ENCODE measurements at places on chromosomes 12 and 14.

- no peak for DNase-seq
Observed at GRCh38 chr12:45435945-45436710, 220.2 kb downstream of the ANO6 start.

GRCh38 chr12:104866291-104866690 is 91.8 kb downstream of the SLC41A2 start:
- DNase-seq, result no peak

DNA sequence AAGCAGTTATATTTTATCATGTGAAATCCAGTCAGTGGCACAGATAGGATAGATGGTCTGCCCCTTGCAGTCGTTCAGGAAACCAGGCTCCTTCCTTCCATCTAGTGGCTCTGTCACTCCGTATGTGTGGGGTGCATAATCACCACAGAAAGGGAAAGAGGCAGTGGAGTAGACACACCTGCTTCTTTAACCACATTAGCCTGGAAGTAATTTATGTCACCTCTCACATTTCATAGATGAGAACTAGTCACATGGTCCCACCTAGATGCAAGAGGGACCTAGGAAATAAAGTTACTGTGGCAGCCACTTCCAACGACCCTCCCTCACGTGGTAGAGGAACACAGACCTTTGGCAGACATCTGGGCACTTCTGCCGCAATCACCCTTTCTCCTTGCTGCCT is 14.2 kb upstream of the RNU6-8 start:
- DNase-seq, result no peak

- no peak for DNase-seq
Observed at GRCh38 chr12:68157380-68157779, 2.2 kb downstream of the IFNG start.

DNA sequence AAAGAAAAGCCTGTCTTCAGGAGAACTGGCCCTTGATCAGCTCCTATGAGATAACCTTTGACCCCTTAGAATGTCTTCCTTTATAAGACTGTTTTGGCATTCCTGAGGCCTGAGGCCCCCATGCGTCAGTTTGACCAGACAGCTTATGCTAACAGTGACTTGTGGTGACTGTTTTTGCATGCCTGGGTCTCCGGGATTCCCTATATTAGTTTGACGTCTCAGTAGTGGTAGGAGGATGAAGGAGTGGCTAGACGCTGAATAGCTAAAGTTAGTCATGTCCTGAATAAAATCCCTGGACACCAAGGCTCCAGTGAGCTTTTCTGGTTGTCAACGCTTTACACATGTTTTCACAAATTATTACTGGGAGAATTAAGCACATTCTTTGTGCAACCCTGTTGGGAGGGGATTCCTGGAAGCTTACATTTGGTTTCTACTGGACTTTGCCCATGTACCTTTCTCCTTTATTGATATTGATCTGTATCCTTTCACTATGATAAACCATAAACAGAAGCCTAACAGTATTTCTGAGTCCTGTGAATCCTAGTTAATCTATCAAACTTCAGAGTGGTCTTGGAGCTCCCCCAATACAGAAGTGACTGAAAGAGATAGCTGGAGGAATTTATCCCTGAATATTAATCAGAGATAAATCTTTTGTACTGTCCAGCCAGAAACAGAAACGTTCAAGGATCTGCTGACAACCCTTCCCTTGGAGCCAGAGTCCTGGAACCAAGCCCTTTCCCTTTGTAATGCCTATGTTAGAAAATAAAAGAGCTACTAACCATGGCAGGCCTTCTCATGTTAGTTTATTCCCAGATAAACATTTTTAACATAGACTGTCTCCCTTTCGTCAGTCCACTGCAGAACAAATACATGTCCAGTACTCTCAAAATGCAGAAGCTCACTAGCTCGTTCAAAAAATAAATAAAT is 479.2 kb downstream of the RPS29 start:
- DNase-seq, result no peak

GRCh38 chr12:55612646-55613045 is 24.0 kb upstream of the OR10P1 start:
- no peak for DNase-seq

DNA sequence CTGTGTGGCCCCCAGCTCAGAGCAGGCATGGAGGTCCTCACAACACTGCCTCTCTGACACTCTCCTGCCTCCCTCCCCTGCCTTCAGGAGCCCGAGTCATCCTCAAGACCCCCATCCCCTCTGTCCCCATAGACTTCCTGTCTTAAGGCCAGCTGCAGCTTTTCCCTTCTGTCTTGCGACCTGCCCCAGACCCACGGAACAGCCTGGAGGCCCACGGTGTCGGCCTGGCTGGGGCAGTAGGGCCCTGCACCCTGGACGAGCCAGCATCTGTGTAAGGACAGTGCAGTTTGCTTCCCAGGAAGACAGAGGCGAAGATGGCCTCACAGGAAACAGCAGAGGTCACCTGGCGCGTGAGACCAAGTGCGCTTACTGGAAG is 9.7 kb downstream of the TEDC1 start:
- DNase-seq, result no peak

DNA sequence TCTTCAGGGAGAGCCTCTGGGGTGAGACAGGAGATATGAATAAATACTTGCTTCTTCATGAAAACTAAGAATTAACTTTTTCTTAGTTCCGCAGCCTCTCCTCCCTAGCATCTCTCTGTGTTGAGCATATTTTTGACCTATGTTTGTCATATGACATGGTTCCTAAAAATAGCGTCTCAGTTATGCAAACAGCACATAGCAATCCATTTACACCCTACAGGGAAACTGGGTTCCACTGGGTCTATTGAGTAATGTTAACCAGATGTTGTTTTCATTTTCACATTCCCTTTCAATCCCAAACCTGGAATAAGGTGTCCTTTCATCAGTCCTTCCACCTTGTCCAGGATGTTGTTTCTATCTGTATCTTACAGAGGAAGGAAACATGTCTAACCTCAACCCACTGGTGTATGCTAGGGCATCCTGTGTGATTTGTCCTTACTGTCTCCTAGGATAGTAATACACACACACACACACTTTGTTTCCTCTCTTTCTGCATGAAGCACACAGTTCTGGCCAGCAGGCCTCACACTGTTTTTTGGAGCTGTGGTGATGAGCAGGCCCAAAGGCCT is 1543.5 kb downstream of the AACS start:
- DNase-seq, result no peak

- no peak for DNase-seq
Observed at GRCh38 chr14:103099081-103099732, 4.7 kb downstream of the EXOC3L4 start.

DNA sequence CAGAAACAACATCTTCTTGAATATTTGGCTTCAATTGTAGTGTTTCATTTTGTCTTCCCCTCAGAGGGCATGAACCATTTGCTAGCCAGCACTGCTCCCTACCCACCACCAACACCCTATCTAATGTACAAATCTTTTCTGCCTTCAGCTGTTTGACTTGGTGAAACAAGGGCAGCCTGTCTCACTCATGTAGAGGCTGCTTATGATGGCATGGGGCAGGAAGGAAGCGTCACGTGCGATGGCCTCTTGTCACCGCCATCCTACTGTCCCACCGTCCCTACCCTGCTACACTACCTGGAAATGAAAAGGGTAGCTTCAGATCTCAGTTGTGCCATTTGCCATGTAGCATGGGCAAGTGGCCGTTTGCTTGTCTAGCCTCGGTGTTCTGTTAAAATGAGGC is 29.9 kb upstream of the LRTM2 start:
- no peak for DNase-seq

GRCh38 chr14:55341781-55342180 is 69.8 kb downstream of the ATG14 start:
- DNase-seq, result no peak

GRCh38 chr12:3596703-3597415 is 105.9 kb downstream of the PRMT8 start:
- DNase-seq, result no peak

- no peak for DNase-seq
Observed at GRCh38 chr12:24724814-24725213, 224.1 kb downstream of the BCAT1 start.

- DNase-seq, result no peak
Observed at GRCh38 chr12:65668981-65669695, 155.1 kb upstream of the HMGA2 start.

DNA sequence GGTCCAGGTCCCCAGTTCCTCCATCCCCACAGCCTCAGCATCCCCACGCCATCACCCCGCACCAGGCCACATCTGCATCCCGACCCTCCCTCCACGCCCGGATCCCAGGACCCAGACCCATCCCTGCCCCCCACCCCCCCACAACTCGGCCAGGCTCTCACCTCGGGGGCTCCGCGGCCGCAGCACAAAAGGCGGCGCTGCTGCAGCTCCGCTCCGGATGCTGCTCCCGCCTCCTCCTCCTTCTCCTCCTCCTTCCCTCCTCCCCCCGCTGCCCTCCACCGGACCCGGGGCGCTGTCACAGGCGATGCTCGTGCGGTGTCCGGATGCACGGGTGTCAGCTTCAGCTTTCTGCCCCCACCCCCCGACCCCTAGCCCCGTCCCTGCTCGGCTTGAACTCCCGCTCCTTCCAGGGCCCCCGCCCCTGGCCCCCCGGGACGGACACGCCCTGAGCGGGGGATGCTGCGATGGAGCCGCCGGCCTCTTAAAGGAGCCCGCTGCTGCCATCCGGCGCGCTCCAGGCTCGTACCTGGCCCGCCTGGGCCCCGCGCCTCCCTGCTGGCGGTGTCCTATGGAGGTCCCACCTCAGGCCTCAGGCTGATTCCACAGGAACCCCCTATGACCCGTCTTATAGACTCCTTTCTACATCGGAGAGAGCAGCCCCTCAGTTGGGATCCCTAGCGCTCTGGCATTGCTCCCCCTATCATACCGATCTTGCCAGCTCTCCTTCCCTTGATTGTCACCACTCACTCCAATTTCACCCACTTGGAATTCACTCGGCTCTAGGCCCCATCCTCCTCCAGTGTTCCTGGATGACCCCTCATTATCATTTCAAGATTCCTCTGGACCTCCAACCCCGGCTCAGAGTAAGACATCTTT is at the start of gene MAP3K12:
Gene MAP3K12 (minus strand): TSS at position 193 of the 876 bp plus-strand sequence. CDS start 12,067 bp downstream, outside the sequence.
- peak; percentile 71 for DNase-seq

GRCh38 chr12:3342051-3342450 is 149.0 kb upstream of the PRMT8 start:
- DNase-seq, result no peak

DNA sequence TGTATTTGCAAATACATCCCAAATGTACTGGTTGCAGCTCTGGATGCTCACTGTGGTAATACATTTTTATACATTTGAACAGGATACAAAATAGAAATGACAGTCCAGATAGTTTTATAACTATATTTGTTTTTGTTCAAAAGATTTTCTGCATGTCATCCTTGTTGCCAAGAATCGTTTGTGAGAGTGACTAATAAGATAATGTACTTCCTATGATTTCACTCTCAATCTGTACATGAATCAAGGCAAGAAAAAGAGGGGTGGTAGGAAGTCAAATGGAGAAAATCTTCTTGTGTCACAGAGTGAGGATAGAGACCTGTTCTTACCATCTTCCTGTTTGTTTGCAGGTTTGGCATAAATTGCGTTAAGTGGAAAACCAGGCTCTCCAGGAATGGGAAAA is 13.9 kb downstream of the ARPC3 start:
- no peak for DNase-seq

DNA sequence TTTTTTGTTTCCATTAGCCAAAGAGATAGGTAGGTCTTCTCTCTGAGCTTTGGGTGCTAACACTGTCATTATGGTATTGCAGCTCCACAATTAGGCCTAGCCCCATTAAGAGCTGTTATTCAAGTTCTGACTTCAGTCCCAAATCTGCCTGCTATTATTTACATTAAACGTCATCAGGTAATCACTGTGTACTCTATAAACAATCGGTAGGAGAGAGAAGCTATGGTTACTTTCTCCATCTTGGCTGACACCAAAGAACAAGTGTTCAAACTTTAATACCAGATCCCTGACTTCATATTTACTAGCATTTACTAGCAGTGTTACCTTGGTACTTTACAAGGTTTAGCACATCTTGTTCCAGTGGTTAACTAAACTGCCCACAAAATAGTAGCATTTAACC is 305.1 kb upstream of the GARIN2 start:
- no peak for DNase-seq

GRCh38 chr14:104708606-104709268 is 15.3 kb upstream of the ADSS1 start:
- DNase-seq, result peak; percentile 71

GRCh38 chr14:30295980-30296379 is 263.0 kb upstream of the G2E3 start:
- no peak for DNase-seq

DNA sequence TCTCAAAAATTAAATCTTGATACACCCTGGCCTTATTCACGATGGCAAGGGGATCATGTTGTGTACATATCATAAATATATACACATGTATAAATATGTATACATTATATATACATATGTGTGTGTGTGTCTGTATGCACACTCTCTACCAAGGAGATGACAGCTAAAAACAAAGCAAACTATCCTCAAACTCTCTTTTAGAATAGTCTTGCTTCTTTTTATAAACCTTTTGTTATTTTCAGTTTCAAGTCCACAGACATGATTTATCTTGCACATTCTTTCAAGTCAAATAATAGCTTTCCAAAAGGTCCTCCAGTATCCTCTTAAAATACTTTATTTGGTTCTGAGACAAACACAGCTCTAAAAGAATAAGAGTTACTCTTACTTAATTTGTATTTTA is 8.4 kb downstream of the ANO6 start:
- no peak for DNase-seq

- no peak for DNase-seq
Observed at GRCh38 chr12:39319180-39319579, 123.7 kb downstream of the KIF21A start.

DNA sequence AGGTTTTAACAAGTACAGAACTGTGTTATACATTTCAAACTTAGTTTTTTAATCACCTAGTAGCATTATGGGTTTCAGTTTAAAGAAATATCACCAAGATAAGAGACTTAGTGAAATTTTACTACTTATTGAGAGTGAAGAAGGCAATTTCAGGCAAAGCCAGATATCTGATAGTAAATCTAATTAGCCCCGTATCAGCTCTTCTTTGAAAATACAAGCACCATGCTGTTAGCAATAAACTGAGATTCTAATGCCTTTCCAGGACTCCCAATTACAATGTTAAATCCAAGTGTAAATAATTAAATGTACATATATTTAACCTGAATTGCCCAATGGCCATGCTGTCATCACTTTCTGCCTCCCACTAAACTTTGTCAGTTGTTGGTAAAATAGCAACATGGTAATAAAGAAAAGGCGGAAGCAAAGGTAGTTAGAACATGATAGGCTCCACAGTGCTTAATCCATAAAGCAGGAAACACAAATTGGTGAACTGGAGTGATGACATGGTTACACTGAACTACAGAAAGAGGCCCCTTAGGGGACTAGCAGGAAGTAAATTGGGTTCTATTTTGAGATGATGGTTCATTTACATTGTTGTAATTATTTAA is 646.1 kb downstream of the C12orf50 start:
- DNase-seq, result no peak

DNA sequence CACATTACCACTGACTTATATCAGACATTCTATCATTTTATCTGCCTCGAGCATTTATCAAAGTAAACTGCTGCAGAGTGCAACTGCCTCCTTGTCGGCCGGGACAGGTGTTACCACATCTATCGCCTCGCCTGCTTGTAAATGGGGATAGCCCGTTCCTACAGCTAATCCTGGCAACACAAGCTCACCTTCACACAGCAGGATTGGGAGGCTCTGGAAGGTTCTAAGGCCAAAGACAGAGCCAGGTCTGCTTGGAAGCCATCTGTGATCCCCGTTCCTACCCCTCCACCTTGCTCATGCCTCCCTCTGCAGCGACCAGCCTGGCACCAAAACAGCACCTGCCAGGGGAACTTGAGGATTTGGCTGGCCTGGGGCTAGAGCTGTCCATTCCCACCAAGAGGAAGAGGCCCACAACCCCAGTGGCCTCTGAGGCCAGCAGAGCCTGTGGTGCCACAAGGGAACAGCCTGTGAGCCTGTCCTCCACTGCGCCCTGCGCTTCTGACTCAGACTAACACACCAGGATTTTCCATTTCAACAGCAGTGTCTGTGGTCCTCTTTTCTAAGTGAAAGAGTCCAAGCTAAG is 114.8 kb upstream of the DIO3 start:
- DNase-seq, result no peak

All from stimulated activated naive CD8-positive, alpha-beta T cell treated with anti-CD3 and anti-CD28 coated beads, Interleukin-15, amount 100 ng/mL, for 72 hours (primary cell).